ENCODE measurements at places on chromosomes 16 and 17.

DNA sequence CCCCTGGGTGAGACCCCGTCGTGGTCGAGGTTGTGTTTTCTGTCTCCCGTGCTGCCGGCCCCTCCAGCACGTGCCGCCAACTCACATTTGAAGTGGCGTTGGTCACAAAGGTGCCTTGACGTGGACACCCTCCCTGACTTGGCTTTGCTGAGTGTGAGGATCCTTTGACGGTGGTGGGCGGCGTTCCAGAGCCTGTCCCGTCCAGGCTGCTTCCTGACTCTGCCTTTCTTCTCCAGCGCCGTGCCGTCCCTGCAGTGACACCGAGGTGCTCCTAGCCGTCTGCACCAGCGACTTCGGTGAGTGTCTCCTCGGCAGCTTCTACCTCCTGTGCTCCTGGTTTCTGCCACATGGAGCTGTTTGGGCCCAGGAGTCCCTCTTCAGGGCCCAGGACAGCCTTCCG lies 13.5 kb downstream of the METRNL start:
- peaks cover 5% of the 10 kb centered on the region for H3K4me1 ChIP-seq
- H3K4me3 ChIP-seq: no peak overlapping the region
- no peak overlapping the region for H3K27ac ChIP-seq
- H3K36me3 ChIP-seq: peaks cover 46% of the 10 kb centered on the region
- DNase-seq: no peak
- H3K27me3 ChIP-seq: no peaks in the 10 kb centered on the region

GRCh38 chr17:16448490-16448889 lies 33.1 kb downstream of the TRPV2 start:
- DNase-seq: no peak
- H3K4me3 ChIP-seq: no peak overlapping the region
- peaks cover 22% of the 10 kb centered on the region for H3K4me1 ChIP-seq
- H3K27ac ChIP-seq: no peak overlapping the region

DNA sequence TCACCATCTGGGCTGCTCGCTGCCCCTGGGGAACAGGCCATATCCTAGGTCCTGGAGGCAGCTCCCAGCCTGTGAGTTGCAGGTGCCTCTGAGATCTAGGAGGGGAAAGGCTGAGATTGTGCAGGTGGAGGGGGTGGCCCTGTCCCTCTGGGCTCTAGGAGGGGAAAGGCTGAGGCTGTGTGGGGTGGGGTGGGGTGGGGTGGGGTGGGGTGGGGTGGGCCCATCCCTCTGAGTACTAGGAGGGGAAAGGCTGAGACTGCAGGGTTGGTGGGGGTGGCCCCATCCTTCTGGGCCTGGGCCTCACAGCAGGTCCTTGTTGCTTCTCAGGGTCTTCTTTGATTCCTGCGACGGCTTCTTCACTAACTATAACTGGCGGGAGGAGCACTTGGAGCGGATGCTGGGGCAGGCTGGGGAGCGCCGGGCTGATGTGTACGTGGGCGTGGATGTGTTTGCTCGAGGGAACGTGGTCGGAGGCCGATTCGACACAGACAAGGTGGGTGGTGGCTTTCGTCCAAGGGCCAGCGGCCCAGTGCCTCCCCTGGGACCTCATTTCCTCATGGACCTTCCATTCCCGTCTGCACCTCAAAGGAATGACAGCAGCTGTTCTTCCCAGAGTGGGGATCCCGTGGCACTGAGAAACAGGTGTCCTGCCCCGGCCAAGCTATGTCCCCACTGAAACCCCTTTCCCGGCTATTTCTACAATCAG lies 7.1 kb downstream of the ENGASE start:
- H3K27ac ChIP-seq: no peak overlapping the region
- H3K27me3 ChIP-seq: no peaks in the 10 kb centered on the region
- no peak for DNase-seq
- no peaks in the 10 kb centered on the region for H3K4me1 ChIP-seq
- peaks cover 23% of the 10 kb centered on the region for H3K36me3 ChIP-seq
- H3K4me3 ChIP-seq: no peak overlapping the region

DNA sequence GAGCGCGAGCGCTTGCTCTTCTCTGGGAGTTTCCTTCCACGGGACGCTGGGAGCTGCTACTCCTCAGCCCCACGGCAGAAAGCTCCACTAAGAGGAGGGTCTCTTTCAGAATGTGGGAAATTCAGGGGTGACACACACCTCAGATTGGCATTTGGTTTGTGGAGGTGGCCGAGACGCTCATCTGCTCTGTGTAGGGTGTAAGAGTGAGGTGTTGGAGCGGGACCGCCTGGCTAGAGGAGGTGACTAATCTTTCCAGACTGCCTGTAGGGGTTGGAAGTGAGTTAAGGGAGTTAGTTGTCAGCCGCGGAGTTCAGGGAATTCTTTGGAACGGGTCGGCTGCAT lies 735 bp downstream of the PSMD11 start:
- no peaks in the 10 kb centered on the region for H3K27me3 ChIP-seq
- H3K36me3 ChIP-seq: peaks cover 32% of the 10 kb centered on the region
- H3K4me1 ChIP-seq: peaks cover 32% of the 10 kb centered on the region
- peak overlapping the region; percentile 71 for H3K4me3 ChIP-seq

DNA sequence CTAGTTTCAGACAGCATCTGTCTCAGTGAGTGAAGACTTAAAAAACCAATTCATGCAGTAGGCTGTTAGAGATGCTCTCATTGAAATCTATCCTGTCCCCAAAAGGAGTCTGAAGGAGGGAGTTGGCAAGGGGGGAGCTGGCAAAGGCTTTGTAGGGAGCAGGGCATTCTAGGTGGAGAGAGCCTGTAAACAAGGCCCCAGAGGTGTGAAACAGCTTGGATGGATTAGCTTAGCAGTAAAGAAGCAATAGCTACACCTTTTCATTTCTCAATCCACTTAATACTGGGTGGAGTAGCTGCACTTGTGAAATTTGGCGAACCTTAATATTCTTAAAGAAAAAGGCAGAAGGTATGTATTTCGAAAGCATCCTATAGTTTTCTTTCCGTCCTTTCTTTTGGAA lies 61.8 kb downstream of the KSR1 start:
- H3K27ac ChIP-seq: no peak overlapping the region
- H3K27me3 ChIP-seq: no peaks in the 10 kb centered on the region
- H3K4me3 ChIP-seq: no peak overlapping the region
- H3K4me1 ChIP-seq: peaks cover 37% of the 10 kb centered on the region

- H3K4me1 ChIP-seq: peaks cover 14% of the 10 kb centered on the region
- peak overlapping the region; percentile 99 for H3K27ac ChIP-seq
- no peaks in the 10 kb centered on the region for H3K27me3 ChIP-seq
- peaks cover 8% of the 10 kb centered on the region for H3K36me3 ChIP-seq
- no peak for DNase-seq
Measured at GRCh38 chr17:59219992-59220327, 351 bp upstream of the GDPD1 start.

GRCh38 chr17:79985943-79986391 lies 49.7 kb downstream of the TBC1D16 start:
- H3K4me1 ChIP-seq: peaks cover 4% of the 10 kb centered on the region
- H3K27ac ChIP-seq: no peak overlapping the region
- no peak overlapping the region for H3K4me3 ChIP-seq
- H3K36me3 ChIP-seq: no peaks in the 10 kb centered on the region
- no peak for DNase-seq
- peaks cover 16% of the 10 kb centered on the region for H3K27me3 ChIP-seq

DNA sequence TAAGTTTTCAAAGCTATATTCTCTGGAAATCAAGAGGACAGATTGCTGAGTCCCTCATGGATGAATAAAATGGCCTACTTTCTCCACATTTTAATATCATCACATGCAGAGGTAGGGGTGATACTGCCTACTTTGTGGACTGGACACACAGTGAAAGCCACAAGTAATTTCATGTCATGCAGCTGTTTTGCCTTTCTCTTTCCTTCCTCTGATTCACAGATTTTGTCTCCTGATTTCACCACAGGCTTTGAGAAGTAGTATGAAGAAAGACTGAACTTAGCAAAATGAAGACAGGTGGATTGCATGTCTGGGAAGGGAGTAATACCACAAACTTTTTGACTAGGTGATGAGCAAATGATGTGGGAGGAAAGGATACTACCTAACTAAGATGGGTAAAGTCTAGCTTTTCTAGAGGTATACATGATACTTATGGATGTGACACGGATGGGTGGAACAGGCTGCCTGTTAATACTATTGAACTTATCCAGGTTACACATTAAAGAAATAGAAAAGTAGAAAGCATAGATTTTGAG lies 478.4 kb upstream of the GOT2 start:
- H3K36me3 ChIP-seq: no peaks in the 10 kb centered on the region
- no peaks in the 10 kb centered on the region for H3K27me3 ChIP-seq
- no peaks in the 10 kb centered on the region for H3K4me1 ChIP-seq
- no peak for DNase-seq
- H3K4me3 ChIP-seq: no peak overlapping the region

DNA sequence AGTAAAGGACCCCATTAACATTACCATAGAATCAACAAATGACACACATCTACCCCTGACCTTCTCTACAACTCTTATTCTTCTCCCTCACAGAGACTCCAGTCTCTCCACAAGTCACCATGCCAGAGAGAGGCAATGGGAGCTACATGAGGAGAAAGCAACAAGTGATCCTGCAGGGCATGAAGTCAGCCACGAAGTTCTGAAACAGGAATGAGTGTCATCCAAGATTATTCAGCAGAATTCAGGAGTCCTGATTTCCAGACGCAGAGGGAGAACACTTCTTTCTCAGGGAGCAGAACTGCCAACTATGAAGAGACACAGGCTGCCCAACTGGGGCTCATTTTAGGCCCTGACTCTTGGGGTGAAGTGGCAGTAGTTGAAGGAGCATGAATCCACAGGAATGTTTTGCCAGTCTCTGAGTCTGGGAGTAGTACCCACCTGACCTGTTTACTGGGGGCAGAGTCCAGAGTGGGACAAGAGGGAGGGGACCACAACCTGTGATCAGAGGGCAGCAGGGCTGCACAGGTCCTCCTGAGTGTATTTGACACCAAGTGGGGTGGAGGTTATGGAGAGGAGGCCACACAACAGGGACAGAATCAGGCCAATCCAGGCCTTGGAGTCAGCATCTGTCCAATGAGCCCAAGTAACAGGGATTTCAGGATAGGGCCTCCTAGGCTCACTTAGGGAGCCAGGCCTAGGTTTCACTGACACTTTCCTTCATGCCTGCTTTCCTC lies 2.4 kb upstream of the MTMR4 start:
- H3K36me3 ChIP-seq: peaks cover 21% of the 10 kb centered on the region
- peaks cover 45% of the 10 kb centered on the region for H3K4me1 ChIP-seq
- peak overlapping the region; percentile 91 for H3K4me3 ChIP-seq
- peak overlapping the region; percentile 81 for H3K27ac ChIP-seq

- no peaks in the 10 kb centered on the region for H3K36me3 ChIP-seq
- H3K27ac ChIP-seq: no peak overlapping the region
- H3K4me1 ChIP-seq: peaks cover 10% of the 10 kb centered on the region
Measured at GRCh38 chr17:50627782-50628601, 6.7 kb upstream of the ABCC3 start.

DNA sequence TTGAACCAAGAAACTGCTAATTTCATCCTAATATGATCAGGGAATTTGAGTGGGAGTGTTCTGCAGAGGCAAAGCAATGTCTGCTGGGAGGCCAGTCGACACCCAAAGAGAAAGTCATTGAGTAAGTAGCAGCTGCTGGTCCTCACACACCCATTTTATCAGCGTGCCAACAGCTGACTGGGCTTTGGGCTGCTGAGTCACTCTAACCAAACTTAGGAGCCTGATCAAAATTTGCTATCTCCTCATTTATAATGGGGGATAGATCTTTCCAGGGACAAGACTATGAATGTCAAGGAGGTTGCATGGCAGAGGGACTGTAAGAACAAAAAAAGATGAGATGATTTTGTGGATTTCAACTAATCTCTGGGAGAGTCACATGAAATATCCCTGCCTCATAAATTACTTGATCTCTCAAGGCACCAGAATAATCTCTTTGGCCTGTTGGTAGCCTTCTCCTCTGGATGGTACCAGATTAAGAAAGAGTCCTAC lies 32.9 kb downstream of the CPSF4L start:
- peaks cover 79% of the 10 kb centered on the region for H3K4me1 ChIP-seq
- H3K27me3 ChIP-seq: no peaks in the 10 kb centered on the region

- H3K27me3 ChIP-seq: no peaks in the 10 kb centered on the region
- peak overlapping the region; percentile 90 for H3K27ac ChIP-seq
- DNase-seq: no peak
- peaks cover 27% of the 10 kb centered on the region for H3K4me1 ChIP-seq
- H3K36me3 ChIP-seq: peaks cover 8% of the 10 kb centered on the region
Measured at GRCh38 chr16:11129378-11129781, 126.6 kb downstream of the SOCS1 start.

DNA sequence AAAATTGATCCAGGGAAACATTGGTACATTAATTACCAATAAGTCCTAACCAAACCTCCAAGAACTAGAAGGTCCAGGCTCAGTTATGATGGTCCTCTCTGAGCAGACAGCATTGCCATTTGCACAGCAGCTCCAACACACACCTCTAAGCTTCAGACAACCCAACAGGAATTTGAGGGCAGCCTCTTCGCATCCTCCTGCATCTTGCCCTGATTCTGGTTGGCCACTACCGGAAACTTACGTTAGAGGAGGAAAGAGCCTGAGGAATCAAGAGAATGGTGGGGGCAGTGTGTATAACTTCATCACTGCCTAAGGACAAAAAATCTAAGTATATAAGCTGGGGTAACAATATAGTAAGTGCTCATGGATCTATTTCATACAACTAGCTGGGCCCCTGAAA lies 15.7 kb downstream of the FAM117A start:
- H3K27ac ChIP-seq: peak overlapping the region; percentile 97
- peaks cover 67% of the 10 kb centered on the region for H3K4me1 ChIP-seq
- peak overlapping the region; percentile 72 for H3K4me3 ChIP-seq
- peaks cover 21% of the 10 kb centered on the region for H3K36me3 ChIP-seq
- H3K27me3 ChIP-seq: no peaks in the 10 kb centered on the region
- peak; percentile 28 for DNase-seq

GRCh38 chr16:13438064-13438463 lies 481.9 kb upstream of the ERCC4 start:
- no peak overlapping the region for H3K27ac ChIP-seq
- no peak for DNase-seq
- H3K4me3 ChIP-seq: no peak overlapping the region
- no peaks in the 10 kb centered on the region for H3K27me3 ChIP-seq
- H3K4me1 ChIP-seq: no peaks in the 10 kb centered on the region

DNA sequence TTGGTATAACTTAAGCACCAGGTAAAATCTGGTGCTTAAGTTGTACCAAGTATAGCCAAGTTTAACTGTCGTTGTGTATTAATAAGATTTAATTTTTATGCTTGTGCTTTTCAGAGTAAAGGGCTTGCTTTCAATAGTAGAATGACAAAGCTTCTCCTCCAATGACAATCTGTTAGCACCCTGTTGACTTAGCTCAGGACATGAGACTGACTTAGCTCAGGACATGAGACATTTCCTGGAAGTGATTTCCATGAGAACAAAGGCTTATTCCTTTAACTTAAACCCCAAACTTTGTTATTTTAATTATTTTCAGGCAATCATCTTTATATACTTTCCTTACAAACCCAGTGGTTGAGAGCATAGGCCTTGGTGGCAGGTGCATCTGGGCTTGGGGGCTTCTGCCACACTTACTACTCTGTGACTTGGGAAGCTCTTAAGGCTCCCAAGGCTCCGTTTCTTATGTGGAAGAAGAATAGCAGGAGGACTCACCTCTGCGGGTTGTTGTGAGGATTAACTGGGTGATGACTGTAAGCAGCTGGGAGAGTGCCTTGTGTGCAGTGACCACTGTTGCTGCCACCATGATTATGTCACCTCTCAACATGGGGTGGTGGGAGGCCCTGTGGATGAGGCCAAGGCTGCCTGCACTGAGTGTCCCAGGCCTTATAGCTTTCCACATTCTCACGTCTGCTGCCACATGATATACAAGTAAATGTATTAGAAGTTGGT lies 59.4 kb upstream of the CMIP start:
- no peak overlapping the region for H3K4me3 ChIP-seq
- peaks cover 2% of the 10 kb centered on the region for H3K36me3 ChIP-seq
- H3K4me1 ChIP-seq: no peaks in the 10 kb centered on the region
- no peak overlapping the region for H3K27ac ChIP-seq

GRCh38 chr17:50533185-50533584 lies 650 bp downstream of the EPN3 start:
- DNase-seq: no peak
- no peak overlapping the region for H3K4me3 ChIP-seq
- H3K27me3 ChIP-seq: peaks cover 84% of the 10 kb centered on the region
- no peak overlapping the region for H3K27ac ChIP-seq
